NCI-H187 treated with DMSO at 0.1 percent for 48 hours (cell line): ENCODE measurements at places on chromosomes 6 and 20.

- no peak for DNase-seq
Measured at GRCh38 chr20:63178889-63179686, 36.8 kb downstream of the YTHDF1 start.

DNA sequence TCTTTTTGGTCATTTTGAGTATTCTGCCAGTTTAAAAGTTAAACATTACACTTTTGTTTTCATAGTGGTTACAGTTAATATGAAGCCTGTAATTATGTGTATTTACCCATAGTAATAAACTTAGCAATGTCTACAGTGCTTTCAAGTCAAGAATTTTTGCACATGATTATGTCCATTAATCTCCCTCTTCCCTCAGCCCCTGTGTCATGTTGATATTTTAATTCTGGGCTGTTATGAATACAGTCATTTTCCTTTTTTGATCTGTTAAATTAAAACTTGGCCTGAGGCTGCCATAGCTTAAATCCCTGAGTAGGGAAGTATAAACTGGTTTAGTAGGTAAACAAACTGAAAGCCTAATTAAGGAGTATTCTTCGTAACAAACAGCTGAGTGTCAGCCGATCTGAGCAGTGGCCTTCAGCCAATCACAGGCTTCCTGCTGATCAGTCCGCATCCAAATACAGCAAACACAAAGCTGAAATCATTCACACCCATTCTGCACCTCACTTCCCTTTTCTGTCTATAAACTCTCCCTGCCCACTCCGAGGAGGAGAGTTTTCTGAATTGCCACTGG lies 9.5 kb upstream of the SFT2D1 start:
- DNase-seq = no peak

- DNase-seq = no peak
Measured at GRCh38 chr6:16420715-16421461, 182.5 kb downstream of the GMPR start.

DNA sequence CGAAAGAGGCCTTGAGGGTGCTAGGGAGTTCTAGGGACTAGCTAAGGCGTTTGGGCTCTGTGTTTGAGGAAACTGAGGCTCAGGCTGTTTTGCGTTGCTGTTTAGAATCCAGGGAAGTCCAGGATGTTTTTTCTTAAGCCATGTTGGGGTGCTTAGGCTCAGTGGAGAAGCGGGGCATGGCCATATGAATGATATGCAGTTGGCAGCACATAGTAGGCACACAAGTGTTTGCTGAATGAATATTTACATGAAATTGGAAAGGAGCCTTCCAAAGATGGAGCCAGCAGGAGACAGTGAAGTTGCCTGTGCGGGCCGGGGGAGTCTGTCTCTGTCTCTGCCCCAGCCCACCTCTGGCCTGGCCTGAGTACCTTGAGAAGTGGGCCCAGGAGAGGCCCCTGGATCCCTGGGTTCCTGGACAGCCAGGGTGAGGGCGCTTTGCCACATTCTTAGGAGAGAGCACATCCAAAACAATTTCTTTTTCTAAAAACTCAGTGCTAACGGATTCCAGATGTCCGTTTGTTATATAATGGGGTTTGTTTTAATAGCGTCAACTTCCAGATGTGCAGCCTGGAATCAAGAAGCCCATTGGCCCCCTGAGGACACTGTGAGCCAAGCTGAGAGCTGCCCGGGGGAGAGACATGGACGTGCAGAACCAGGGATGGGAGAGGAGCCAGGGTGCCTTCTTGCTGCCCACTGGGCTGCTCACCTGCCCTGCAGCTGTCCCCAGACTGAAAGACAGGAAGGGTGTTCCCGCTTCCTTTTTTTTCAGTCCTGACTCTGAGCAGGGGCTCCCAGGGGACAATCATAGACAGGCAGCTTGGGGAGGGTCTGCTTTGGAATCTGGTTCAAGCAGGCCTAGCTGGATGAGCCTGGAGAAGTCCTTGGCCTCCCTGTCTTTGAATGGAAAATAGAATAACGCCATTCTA lies 20.1 kb upstream of the EMILIN3 start:
- DNase-seq = no peak

DNA sequence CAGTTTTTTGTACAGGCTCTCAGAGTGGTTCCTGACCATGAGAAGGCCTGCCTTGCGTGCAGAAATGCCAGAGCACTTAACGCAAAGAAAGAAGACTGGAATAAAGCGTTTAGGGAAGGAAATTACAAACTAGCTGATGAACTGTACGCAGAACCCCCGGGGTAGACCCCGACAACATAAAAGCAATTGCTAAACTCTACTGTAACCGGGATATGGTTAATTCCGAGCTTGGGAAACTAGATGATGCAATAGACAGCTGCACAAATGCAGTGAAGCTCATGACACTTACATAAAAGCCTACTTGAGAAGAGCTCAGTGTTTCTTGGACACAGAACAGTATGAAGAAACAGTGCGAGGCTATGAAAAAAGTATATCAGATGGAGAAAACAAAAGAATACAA lies 35.7 kb downstream of the CITED2 start:
- DNase-seq = no peak

DNA sequence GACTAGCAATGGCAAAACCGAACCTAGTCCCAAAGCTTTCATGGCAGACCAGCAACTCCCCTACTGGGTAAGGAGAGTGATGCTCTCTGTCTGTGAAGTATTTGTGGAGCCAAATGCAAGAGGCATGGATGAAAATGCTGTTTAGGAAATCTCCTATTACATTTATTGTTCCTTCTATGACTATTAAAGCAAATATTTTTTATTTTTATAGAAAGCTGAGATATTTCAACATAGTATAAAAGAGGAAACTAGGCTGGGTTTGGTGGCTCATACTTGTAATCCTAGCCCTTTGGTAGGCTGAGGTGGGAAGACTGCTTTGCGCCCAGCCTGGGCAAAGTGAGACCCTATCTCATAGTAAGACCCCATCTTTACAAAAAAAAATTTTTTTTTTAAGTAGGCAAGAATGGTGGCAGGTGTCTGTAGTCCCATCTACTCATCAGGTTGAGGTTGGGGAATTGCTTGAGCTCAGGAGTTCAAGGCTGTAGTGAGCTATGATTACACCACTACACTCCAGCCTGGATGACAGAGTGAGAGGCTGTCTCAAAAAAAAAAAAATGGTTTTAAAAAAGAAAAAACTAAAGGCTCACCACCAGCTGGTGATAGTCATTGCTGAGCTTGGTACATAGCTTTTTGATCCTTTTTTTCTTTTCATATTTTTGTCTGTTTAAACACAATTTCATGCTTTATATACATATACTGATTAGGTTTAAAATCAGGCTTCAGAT lies 11.3 kb downstream of the KDM1B start:
- no peak for DNase-seq

DNA sequence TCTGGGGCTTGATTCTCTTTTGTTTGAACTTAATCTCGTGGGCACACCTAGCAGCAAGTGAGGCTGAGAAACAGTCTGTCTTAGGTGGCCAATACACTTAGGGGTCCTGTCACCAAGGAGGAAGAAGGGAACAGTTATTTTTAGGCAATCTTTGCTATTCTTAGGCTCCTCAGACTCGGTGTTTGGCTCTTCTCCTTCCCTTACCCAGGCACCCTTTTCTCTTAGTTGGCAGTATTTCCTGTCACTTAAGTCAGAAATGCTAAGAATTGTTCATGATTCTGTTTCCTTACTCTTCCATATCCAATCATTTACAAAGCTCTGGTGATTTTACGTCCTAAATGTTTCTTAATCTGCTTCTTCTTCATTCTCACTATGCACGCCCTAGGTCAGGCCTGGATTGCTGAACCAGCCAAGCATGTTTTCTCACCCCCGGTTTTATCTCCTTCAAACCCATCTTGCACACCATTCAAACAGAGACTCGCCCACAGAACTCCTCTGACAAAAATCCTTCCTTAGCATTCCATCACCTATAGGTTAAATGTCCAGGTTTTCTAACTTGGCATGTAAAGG lies 45.2 kb upstream of the TMEM217 start:
- no peak for DNase-seq

- no peak for DNase-seq
Measured at GRCh38 chr20:4441191-4441590, 280.5 kb upstream of the PRND start.

DNA sequence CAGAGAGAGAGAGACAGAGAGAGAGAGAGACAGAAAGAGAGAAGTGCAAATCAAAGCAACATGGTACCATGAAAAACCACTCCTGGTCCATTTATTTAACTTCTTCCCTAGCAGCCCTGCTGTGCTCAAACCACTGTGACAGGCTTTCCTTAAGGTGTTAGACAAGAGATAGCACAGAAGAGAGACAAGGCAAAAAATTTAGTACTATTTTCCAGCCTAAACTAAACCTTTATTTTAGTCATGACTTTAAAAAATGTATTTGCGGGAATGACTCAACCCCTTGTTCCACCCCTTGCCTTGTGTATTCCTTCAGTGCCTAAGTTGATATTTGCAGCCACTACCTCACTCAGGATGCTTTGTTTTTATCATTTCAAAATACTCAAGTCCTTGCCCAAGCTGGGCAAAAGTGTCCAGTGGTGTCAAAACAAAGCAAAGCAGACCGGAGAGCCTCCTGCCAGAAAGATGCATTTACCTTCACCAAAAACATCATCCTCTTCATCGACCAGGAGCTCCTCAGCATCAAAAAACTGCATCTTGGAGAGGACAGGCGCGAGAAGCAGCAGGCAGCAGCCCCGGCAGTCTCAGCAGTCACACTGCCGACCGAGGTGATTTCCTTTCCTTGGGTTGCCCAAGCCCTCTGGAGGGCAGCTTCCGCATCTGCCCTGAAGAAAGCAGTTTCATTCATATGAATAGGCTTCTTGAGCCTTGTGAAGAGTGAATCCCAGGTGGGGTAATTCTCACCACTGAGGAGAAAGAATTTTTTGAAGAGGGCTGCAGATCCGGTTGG lies at the start of gene RIPOR2:
RIPOR2 (minus strand) TSS at position 595 of the 787 bp plus-strand sequence; CDS start at position 533, 62 bp downstream.
- DNase-seq = no peak

DNA sequence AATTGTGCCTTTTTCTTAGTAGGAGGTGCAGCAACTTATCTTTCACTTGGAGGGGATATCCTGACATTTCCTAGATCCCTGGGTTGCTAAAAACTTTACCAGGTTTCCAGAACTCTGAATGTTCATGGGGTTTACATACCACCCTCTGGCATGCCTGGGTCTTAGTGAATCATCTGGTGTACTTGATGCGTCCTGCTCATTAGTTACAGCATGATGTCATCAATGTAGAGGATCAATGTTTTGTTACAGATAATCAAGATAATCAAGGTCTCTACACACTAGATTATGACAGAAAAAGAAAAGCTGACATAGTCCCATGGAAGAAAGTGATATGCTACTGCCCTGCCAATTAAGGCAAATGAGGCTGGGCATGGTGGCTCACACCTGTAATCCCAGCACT lies 27.0 kb downstream of the FITM2 start:
- DNase-seq = no peak

DNA sequence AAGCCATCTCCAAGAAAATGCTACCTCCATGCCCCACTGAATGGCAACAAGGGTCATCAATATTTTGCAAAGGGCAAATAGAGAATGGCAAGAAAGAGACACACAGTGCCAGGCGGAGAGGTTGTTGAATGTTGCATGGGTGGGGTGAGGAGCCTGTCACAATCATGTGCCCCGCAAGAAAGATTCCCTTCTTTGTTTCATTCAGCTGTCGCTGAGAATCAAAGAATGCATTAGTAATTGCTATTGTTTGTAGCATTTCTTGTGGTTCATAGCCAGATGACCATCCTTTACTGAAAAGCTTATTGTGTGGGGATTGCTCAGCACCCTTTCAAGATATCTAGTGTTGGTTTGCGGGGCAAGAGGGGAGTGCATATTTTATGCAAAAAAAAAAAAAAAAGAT lies 166.5 kb upstream of the QKI start:
- DNase-seq = no peak

GRCh38 chr6:63883597-63883996 lies 248.0 kb downstream of the PHF3 start:
- DNase-seq = no peak

DNA sequence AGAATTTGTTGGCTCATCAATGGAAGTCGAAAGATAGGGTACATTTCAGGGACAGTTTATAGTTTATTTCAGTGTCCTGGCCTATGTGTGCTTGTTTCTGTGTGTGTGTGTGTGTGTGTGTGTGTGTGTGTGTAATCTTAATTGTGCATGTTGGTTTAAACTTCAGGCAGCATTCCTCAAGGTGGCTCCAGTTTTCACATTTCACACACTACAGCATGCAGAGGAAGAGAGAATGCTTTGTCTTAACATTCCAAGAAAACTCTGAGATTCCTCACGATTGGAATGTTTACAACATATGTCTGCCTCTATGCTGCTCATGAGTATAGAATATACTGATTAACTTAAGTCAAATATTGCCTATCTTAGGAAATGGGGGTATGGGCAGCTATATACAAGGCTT lies 332.6 kb upstream of the EPHA7 start:
- no peak for DNase-seq

- no peak for DNase-seq
Measured at GRCh38 chr6:36739947-36740817, 42.6 kb downstream of the RAB44 start.

GRCh38 chr20:49846206-49846807 lies 33.7 kb downstream of the SLC9A8 start:
- no peak for DNase-seq

DNA sequence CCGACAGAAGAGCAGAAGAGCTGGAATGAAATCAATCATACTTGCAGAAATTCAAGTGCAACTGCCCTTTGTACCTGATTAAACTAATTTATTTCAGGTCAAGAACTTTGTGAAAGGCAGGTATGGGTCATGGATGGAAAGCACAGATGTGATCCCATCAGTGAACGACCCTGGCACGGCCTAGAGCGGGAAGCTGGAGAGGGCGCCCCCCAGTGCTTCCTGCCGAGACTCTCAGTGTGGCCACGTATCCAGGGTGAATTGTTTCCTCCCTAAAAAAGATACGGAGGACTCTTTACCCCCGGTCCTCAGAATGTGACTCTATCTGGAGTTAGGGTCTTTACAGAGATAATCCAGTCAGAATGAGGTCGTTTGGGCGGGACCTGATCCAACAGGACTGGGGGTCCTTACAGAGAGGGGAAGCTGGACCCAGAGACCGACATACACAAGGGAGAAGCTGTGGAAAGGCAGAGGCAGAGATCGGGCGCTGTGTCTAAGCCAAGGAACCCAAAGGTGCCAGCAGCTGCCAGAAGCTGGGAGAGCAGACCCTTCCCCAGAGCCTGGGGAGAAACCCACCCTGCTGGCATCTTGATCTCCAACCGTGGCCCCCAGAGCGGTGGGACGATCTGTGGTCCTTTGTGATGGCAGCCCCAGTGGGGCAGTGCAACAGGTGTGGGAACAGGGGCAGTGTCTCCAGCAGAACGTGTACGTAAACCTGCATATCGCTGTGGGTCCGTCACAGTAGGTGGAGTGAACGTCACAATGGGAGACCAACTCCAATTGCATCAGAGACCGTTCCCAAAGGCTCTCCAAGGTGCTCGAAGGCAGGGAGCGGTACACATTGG lies 91.9 kb downstream of the TAF4 start:
- DNase-seq = no peak
